NCI-H526 treated with DMSO at 0.1 percent for 48 hours (cell line): ENCODE measurements at places on chromosomes 2 and 18.

DNA sequence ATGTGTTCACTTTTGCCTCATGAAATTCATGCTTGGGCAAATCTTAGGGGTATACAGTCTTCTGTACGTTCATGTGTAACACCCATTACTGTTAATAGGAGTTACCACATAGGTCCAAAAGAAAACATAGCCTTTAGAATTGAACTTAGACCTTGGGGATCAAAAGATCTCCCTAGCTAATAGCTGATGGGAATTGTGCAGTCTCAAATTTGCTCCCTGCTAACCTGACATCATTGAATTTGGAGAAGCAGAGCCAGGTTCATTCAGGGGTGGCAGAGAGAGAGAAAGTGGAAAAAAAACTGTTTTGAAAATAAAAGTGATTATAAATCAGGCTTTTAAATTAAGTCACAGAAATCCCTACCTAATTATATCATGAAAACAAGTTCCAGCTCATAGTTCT, 28.0 kb upstream of the PPP3R1 start:
- no peak for DNase-seq

DNA sequence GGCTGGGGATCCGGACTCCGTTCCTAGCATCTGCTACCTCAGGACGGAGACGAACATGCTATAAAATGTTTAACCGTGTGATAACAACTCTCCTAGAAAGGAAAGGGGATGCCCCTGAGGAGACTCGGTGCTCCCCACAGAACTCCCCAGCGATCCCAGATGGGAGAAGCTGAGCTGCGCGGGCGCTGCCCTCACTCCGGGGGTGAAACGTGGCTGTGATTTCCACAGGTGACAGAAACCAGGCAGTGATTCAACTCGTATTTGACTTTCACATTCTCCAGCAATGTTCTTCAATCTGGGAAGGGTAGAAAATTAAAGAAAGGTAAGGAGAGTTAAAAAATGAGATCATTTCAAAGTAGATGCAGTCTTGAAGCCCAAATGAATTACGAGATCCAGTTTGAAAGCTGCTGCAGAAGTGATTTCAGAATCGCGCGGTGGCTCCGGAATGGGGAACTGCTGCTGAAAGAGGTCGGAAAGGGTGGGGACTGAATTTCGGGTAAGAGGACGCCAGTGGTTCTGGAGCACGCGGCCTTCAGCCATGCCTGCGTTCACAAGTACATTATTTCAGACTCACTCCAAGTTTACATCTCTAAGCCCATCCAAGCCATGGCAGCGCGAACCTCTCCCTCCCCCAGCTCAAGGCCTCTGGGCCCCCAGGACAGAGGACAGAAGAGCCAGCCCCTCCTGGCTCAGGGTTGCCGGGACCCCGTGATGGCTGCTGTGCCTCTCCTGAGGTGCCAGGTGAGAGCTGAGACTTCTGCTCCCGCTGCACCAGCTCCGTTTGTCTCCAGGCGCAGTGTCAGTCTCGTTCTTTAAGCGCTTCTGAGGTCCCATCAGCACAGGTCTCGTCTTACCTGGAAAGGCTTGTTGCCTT, 39.5 kb downstream of the ADNP2 start:
- DNase-seq: no peak

- DNase-seq: peak; percentile 57
Observed at GRCh38 chr2:113157897-113158753, 15.6 kb upstream of the PSD4 start.

DNA sequence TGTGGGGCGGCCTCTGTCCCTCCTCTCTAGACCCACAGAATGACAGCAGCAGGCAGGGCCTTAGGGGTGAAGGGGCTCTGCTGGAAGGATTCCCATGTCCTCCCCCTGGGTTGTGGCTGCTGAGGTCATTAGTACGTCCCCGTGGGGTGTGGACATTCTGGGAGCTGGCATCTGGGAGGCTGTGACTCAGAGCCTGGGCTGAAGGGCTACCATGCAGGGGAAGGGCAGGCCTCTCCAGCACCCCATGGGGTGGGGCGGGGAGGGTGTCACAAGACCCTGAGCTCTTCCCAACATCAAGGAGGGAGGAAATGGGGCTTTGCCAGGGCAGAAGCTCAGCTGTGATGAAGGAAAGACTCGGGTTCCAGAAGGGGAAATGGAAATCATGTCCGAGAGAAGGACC, 105.8 kb upstream of the SMAD2 start:
- DNase-seq: no peak

DNA sequence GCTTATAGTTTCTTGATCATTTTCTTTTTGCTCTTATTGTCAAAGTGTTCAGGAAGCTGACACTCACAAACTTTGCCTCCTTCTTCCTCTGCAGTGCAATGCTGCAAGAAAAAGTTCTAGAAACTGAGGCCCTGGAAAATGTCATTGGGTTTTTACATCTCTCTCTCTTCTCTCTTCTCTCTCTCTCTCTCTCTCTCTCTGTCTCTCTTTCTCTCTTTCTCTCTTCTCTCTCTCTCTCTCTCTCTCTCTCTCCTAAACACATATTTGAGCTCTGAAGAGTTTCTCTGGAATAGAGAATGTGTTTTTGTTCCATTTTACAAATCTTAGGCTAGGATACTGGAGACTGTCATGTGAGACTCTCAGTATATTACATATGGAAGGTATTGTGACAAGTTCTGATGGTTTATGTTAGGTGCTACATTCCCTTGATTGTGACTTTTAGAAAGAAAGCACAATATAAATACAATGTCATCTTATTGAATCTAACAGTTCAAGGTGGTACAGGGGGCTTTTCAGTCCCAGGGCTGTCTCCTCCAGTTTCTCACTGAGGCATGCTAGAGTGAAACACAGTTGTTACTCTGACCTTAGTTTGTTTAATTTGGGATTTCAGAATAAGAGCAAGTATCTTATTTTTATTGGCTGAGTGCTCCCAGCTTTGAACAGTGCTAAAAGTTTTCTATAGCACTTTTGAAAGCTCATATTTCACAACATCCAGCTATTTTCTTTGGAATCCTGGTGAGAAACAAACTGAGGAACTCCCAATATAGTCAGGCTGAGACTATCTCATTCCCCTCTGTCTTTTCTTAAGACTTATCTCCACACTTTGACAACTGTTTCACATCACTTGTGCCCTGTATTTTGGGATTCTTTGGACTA, 41.4 kb upstream of the EHBP1 start:
- DNase-seq: no peak

DNA sequence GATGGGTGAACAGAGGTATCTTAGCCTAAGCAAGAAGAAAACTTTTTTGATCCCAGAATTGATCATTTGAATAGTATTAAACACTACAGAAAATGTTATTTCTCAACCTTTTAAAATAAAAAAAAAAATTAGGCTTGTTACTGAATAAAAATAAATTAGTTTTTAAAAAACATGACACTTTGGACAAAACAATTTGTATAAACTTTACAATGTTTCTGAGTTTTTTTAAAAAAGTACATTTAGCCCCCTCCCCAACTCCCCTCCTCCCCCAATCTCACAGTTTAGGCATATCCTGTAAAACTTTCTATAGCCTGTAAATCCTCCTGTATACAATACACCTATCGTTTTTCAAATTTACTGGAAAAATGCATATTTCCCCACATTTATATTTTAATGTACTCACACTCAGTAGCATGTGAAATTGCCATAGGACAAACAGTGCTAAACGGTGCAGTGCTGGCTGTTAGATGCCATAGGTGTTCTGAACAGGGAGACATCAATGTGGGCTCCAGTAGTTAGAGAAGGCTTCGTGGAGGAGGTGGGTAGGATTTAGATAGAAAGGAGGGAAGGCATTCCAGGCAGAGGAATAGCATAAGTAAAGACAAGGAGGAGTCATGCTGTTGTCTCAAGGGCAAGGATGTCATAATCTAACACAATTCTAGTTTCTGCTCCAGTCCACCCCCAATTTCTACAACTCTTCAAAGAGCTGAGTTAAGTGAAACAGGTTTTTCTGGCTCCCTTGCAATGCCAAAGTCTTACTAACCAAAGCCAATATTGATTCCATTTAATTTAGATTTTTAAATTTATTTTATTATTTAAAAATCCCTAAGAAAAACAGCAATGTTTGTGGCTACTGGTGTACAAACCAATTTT, 50.9 kb downstream of the SP3 start:
- no peak for DNase-seq

GRCh38 chr18:69941183-69941582, 6.5 kb downstream of the CD226 start:
- no peak for DNase-seq

DNA sequence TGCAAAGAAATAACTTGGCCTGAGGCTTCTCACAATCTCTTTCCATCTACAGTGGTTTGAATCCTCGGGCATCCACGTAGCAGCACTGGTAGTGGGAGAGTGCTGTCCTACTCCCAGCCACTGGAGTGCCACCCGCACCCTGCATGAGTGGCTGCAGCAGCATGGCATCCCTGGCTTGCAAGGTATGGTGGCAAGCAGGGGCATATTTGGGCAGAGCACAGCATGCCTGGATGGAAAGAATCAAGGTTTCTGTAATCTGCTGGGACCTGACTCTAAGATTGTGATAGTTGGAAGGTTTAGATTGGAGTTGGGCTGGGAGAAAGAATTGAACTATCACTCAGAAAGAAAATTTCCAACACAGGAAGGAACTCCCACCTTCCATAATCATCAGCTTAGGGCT, 4.0 kb downstream of the CAD start:
- no peak for DNase-seq

GRCh38 chr2:168622559-168622958, 166.5 kb downstream of the CERS6 start:
- peak; percentile 26 for DNase-seq
